Thyroid gland (tissue), 4 donors: ENCODE measurements at places on chromosomes 4 and X.
A peak's percentile ranks its signal among the peaks of the same experiment; 100 is the strongest.

- no peak for DNase-seq
Observed at GRCh38 chr4:188268131-188268908, 129.1 kb downstream of the TRIML1 start.

DNA sequence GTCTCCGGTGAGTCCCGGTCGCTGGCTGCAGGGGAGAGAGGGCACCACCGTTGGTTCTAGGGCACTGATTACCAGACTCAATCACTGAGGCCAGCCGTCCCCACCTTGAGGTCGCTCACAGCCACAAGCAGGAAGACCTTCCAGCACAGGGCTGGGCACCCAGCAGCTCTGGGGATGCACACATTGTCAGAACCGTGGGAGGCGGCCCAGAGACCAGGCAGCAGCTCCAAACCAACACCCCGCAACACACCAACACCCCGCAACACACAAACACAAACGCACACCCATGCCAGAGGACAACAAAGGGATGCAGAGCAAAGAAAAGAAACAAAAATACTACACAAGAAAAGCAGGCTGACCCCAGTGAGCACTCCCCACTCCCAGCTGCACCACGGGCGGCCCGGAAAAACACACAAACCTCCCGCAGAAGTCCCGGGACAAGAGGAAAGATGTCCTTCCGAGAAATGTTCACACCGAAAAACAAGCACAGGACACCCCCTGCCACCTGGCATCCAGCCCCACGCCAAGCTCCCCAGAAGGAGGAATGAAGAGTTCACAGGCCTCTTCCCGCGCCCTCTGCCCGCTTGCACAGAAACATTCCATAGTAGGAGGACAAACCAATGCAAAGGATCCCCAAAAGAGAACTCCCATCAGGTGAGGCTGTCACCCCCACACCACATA is 3.2 kb downstream of the HMX1 start:
- DNase-seq, result no peak

GRCh38 chrX:7244405-7244804 is 96.5 kb upstream of the PUDP start:
- DNase-seq, result no peak

- no peak for DNase-seq
Observed at GRCh38 chr4:118979712-118980111, 91.1 kb downstream of the SYNPO2 start.

- no peak for DNase-seq
Observed at GRCh38 chr4:22842360-22843018, 149.8 kb downstream of the GBA3 start.

DNA sequence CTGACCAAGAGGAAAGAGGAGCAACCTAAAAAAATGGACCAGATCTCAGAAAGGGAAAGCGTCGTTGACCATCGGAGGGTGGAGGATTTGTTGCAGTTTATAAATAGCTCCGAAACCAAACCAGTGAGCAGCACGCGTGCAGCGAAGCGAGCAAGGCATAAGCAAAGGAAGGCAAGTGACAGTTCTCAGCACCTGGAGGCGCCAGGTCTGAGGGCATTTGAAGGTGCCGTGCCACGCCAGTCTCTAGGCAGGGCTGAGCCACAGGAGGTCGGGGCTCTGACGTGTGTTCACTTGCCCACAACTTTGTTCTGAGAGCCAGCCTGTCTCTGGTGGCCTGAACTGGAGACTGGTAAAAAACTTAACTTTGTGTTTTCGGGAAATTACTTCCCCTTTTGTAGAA is 59.7 kb downstream of the TNIP2 start:
- DNase-seq, result peak; percentile 46

GRCh38 chrX:38868941-38869401 is 67.7 kb downstream of the MID1IP1 start:
- DNase-seq, result no peak
